ENCODE measurements at places on chromosomes 3 and 15.
A peak's percentile ranks its signal among the peaks of the same experiment; 100 is the strongest.

GRCh38 chr15:92069308-92070250 lies 216.1 kb downstream of the SLCO3A1 start:
- no peak for DNase-seq

- DNase-seq = no peak
Observed at GRCh38 chr3:14194865-14195264, 16.2 kb downstream of the LSM3 start.

DNA sequence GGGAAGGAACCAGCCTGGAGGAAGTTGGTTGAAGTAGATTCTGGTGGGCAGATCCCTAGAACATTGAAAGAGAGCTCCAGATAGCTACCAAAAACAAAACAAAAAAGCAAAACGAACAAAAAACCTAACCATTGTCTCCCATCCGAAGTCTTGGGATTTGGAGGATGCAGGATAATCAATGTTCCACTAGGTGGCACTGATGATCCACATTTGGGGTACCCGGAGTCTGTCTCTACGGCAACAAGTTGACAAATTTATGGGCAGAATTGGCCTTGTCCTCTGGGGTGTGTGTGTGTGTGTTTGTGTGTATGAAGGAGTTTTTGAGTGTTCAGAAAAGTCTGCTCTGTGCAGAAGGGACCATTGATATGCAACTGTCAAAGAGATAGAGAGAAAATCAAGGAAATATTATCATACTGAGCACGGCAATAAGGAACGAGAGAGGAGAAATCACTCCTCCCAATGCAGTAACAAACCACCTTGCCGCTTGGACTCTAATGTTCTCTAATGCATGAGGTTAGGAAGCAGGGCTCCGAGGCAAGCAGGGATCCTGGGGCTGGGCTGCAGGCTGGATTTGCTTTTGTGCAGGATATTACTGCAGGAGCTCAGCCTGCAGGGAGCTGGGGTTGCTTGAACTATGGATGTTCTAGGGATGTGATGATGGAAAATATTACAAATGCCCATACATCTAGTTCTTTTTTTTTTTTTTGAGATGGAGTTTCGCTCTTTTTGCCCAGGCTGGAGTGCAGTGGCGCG lies 59.8 kb upstream of the KLHL25 start:
- peak; percentile 53 for DNase-seq

- no peak for DNase-seq
Observed at GRCh38 chr3:24829011-24829581, 334.4 kb upstream of the THRB start.

DNA sequence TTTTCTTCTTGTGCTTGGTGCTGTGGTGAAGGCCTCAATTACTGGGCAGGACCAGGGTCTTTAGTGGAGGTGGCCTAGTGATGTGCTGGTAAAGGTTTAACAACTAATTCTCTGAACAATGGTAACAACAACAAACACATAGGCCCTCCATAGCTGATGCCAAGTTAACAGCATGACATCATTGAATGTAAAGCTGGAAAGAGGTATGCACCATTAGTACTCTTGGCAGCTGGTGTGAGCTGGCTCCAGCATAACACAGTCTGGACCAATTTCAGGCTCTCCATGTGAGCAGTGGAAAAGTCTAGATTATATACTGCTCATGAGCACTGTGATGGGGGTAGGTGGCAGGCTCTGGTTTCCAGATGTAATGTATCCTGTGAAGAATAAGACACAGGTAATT lies 61.8 kb downstream of the SLC7A14 start:
- no peak for DNase-seq

DNA sequence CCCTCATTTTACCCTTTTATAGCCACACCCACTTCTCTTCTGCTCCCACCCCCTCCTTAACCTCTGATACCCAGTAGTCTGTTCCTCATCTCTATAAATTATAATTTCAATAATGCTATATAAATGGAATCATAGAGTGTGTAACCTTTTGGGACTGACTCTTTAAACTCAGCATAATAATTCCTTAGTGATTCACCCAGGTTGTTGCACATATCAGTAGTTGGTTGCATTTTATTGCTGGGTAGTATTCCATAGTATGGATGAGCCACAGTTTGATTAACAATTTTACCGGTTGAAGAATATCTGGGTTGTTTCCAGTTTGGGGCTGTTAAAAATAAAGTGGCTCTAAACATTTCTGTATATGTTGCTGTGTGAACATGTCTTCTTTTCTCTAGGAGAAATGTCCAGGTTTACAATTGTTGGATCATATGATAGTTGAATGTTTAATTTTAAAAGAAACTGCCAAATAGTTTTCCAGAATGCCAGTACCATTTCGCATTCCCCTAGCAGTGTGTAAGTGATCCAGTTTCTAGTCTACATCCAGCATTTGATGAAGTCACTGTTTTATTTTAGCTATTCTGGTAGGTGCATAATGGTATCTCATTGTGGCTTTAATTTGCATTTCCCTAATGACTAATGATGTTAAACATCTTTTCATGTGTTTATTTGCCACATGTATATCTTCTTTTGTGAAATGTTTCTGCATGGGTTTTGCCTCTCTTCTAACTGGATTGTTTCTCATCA lies 68.5 kb downstream of the VPS8 start:
- DNase-seq = no peak

DNA sequence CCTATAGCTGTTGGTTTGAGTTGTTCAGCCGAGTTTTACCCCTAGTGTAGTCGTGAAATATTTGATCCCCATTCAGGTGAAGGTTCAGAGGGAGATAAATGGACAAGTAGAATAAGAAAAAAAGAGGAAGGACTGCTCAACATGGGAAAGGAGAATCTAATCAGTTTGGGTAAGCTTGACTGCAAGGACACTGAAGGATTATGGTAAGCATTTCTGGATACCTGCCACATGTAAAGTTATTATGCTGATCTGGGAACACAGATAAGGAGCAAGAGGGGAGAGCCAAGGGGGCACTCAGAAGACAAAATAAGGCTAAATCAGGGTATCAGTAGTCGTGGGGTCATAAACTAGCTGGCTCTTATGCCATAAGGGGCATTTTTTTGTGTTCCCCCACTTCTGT lies 49.9 kb downstream of the TFG start:
- no peak for DNase-seq

DNA sequence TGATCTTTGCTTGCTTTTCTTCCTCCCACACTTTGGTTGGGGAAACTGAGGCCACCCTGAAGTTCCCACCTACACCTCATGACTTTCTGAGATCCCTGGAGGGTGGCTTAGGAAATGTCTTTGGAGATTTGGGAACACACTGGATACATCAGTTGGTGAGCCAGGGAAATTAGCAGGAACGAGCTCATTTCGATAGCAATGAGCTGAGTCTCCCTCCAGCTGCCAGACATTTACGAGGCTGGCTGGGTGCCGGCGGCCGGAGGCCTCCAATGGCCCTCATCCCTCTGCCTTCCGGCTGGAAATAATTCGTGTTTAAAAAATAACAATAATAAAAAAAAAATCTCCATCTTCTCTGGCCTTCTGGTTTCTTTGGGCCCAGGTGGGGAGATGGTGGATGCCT lies 38.8 kb downstream of the SMAD6 start:
- no peak for DNase-seq

DNA sequence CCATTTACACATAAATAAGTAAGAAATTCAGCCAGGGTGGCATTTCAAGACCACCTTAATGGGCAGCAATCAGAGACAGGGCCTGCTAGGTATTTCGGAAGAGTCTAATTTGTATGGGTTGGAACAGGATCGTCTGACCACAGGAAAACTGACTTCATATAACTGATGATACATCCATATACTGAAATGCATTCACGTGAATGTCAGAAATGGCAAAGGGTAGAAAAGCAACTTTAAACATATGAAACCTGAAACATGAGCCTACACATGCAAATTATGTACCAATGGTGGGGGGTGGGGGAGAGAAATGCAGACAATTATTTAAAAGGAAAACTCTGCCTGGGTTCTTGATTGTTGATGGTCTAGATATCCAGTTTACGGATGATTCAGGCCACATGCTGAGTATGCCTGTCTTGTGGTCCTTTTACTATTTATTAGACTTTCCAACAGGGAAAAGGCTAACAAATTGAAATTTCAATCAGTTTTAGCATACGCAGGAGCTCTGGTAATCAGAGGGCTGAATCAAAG lies 582.2 kb downstream of the FOXP1 start:
- no peak for DNase-seq

DNA sequence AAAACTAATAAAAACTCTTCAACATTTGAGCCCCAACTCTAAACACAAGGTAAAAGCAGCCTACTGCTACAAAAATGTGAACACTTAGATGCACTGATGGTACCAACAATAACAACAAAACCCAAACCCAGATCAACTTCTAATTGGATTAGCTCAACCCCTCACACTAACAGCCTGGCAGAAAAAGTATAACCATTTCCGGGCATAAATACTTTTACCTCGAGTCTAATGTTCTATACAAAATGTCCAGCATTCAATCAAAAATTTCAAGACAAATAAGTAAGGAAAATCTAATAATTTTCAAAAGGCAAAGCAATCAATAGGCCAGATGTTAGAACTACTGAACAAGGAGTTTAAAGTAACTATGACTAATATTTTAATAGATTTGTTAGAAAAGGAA lies 303.3 kb downstream of the ARRDC4 start:
- no peak for DNase-seq

DNA sequence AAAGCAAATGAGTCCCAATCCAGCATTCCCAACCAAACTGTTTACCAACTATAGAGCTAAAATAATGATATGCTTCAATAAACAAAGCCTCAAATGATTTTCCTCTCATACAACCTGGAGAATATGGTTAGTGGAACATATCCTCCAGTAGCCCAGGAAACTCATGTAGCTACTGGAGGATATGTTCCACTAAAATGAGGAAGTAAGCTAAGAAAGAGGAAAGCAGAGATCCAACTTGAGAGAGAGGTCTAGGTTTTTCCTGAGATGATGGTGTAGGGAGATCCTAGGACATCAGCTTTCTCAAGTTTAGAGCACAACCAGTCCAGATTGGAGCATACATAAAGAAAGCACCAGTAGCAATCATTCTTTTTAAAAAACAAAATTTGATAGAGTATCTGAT lies 44.6 kb upstream of the SLC4A7 start:
- DNase-seq = no peak

GRCh38 chr15:80588801-80589200 lies 106.3 kb upstream of the ABHD17C start:
- no peak for DNase-seq

DNA sequence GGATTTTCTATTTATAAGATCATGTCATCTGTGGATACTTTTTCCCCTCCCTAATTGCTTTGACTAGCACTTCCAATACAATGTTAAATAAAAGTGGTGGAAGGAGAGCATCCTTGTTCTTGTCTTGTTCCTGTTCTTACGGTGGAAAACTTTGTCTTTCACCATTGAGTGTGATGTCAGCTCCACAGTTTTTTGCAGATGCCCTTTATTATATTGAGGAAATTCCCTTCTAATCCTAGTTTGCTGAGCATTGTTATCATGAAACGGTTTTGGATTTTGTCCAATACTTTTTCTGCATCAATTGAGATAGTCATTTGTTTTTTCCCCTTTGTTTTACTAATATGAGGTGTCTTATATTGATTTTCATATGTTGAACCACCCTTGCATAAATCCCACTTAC lies 19.9 kb upstream of the IL20RB start:
- DNase-seq = no peak

DNA sequence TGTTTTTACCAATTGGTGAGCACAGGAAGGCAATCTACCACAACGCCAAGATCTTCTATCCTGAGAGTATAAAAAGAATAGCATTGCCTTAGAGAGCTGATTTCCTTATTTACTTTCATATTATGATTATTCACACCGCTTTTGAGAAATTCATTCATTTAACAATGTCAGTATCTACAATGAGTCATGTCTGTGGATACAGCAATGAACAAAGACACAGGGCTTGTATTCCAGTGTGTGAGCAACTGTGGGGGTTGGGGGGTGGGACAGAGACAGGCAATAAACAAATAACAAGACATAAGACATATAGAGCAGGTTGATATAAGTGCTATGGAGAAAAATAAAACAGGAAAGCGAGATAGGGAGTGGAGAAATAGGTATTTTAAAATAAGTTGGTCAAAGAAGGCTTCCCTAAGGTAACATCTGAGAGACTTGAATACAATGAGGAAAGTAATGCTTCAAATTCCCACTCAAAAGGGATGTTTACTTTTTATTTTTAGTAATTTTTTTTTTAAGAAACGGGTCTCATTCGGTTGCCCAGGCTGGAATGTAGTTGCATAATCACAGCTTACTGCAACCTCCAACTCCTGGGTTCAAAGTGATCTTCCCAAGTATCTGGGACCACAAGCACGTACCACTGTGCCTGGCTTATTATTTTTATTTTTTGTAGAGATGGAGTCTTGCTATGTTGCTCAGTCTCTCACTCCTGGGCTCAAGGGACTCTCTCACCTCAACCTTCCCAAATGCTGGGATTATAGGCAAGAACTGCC lies 45.7 kb downstream of the PGBD4 start:
- DNase-seq = no peak

DNA sequence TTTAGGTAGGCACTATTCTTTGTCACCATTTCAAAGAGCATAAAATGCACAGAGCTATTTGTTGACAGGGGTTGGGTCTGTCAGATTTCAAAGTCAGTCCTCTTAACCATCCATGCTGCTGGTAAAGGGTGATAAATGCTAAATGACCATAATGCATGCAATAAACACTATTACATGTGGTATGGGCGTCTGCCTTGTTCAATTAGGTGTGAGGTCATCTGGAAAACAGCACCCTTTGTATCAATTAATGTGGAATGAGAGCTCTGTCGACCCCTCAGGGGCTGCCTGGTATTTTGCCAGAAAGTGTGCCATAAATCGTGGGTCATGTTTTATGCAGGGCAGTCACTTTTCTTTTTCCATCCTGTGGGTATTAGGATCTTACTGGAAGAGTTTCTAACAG lies 235.6 kb downstream of the SV2B start:
- no peak for DNase-seq

DNA sequence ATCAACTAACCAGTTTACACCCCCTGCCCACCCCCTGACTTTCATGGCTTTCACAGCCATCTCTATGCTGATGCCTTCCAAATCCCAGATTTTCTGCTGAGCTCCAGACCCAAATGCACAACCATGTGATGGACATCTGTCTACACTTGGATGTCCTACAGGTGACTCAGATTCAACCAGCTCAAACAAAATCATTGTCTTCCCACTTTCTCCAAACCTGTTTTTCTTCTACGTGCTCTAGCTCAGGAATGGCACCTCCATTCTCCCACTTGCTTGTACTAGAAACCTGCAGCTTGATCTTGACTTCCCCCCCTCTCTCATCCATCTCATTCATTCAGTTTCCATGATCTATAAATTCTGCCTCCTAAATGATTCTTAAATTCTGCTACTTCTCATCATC lies 34.1 kb upstream of the RARRES1 start:
- no peak for DNase-seq

DNA sequence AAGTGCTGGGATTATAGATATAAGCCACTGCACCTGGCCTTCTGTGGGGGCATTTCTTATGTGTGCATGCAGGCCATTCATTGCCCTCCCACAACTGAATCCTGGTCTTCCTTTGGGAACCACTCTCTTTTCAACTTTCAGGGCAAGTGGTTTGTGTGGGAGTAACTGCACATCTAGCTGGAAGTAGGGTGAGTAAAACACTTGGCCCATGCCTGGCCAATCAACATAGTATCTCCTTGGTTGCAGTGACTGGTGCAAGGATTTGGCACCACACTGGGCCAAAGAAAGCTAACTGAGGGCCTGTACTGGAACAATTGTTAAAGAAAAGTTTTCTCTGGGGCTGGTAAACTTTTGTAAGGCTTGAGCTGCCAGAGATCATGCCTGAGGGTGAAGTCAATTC lies 189.2 kb upstream of the FEZF2 start:
- no peak for DNase-seq
